A549 treated with CpdA at 1 μM for 4 hours (cell line): ENCODE measurements at places on chromosomes 5 and 9. TPM values are rescaled to one million over a fixed set of nuclear protein-coding genes. Genes with fewer than 3 reads are reported as not detected.

Gene FGF18
- 0.19 to 0.56 TPM (median 0.40 TPM) in 5 replicates for total RNA-seq

Gene CCNB1
- 261 to 299 TPM (median 292 TPM) in 5 replicates for total RNA-seq

Gene TMEM174
- not detected in 5 replicates for total RNA-seq

Gene SUSD1
- 12.2 to 16.7 TPM (median 13.4 TPM) in 5 replicates for total RNA-seq

Gene MAPKAP1
- total RNA-seq: 49.8 to 87.6 TPM (median 78.6 TPM) in 5 replicates

Gene COL27A1
- total RNA-seq: 11.1 to 17.7 TPM (median 13.5 TPM) in 5 replicates

Gene DCAF12
- 36.1 to 40.6 TPM (median 39.4 TPM) in 5 replicates for total RNA-seq

Gene FGD3
- 0.17 to 0.44 TPM (median 0.24 TPM) in 5 replicates for total RNA-seq

Gene CCL19
- total RNA-seq: not detected in 5 replicates

Gene SPATA6L
- 1.6 to 2.6 TPM (median 2.0 TPM) in 5 replicates for total RNA-seq

Gene HMCN2
- 0.03 to 0.14 TPM (median 0.08 TPM) in 5 replicates for total RNA-seq

Gene GABRA1
- total RNA-seq: not detected in 5 replicates

Gene ACOT12
- total RNA-seq: 0.08 TPM in 1 of 5 replicates, not detected in the others

Gene IARS1
- total RNA-seq: 102 to 128 TPM (median 107 TPM) in 5 replicates

Gene IRX1
- not detected in 5 replicates for total RNA-seq

Gene LTC4S
- total RNA-seq: 0.16 TPM in 1 of 5 replicates, not detected in the others

Gene TRIM36
- total RNA-seq: 1.5 to 1.7 TPM (median 1.7 TPM) in 5 replicates

Gene IFNK
- not detected in 5 replicates for total RNA-seq

Gene GRIN3A
- total RNA-seq: not detected in 5 replicates

Gene EIF4E1B
- not detected in 5 replicates for total RNA-seq

Gene CCL28
- total RNA-seq: 0.14 to 0.29 TPM (median 0.20 TPM) in 5 replicates

Gene SPATA31C1
- total RNA-seq: not detected in 5 replicates

Gene PGGT1B
- 15.9 to 21.5 TPM (median 20.6 TPM) in 5 replicates for total RNA-seq

Gene PAX5
- 0.01 to 0.06 TPM (median 0.02 TPM) in 3 of 5 replicates, not detected in the others for total RNA-seq

Gene SLC24A2
- total RNA-seq: not detected in 5 replicates

Gene OCLN
- 10.4 to 17.4 TPM (median 11.9 TPM) in 5 replicates for total RNA-seq

Gene SAXO1
- not detected in 5 replicates for total RNA-seq

Gene AOPEP
- 170 to 230 TPM (median 215 TPM) in 5 replicates for total RNA-seq

Gene SGCD
- total RNA-seq: 3.7 to 5.2 TPM (median 4.3 TPM) in 5 replicates

Gene PDE8B
- total RNA-seq: 0.82 to 1.7 TPM (median 1.6 TPM) in 5 replicates

Gene ANKRD31
- 0.03 to 0.12 TPM (median 0.07 TPM) in 5 replicates for total RNA-seq

Gene CNTNAP3B
- 14.9 to 18.0 TPM (median 16.3 TPM) in 5 replicates for total RNA-seq

Gene CA9
- total RNA-seq: 3.0 to 9.1 TPM (median 5.3 TPM) in 5 replicates

Gene WDR41
- total RNA-seq: 31.2 to 59.0 TPM (median 38.6 TPM) in 5 replicates

Gene C9orf153
- total RNA-seq: 0.27 to 0.37 TPM (median 0.27 TPM) in 3 of 5 replicates, not detected in the others

Gene EQTN
- not detected in 5 replicates for total RNA-seq

Gene SPEF2
- 1.5 to 2.5 TPM (median 2.0 TPM) in 5 replicates for total RNA-seq

Gene INSL6
- total RNA-seq: not detected in 5 replicates

Gene UGT3A1
- not detected in 5 replicates for total RNA-seq

Gene ATP6V1G1
- total RNA-seq: 109 to 146 TPM (median 115 TPM) in 5 replicates
